ENCODE measurements at places on chromosomes 11 and 22.

DNA sequence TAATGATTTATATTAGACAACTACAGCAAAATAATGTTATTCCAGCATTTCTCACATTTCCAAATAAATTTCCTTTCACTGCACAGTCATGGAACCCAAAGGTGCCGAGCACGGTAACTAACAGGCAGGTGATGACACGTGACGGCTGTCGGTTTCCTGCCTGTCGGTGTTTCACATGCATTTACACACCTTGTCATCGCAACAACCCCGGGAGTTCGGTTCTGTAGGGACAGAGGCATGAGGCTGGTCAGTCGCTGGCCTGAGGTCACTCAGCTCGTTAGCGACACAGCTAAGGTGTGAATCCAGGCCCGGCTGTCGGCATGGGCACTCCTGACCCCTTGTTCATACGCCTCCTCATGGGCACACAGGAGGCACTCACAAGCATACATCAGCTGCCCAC lies 9.9 kb downstream of the DNAL4 start:
- no peak for DNase-seq

- no peak for DNase-seq
Measured at GRCh38 chr11:77730789-77731188, 89.7 kb downstream of the RSF1 start.

GRCh38 chr11:35260342-35260985 lies 121.5 kb downstream of the CD44 start:
- DNase-seq, result peak; percentile 65

DNA sequence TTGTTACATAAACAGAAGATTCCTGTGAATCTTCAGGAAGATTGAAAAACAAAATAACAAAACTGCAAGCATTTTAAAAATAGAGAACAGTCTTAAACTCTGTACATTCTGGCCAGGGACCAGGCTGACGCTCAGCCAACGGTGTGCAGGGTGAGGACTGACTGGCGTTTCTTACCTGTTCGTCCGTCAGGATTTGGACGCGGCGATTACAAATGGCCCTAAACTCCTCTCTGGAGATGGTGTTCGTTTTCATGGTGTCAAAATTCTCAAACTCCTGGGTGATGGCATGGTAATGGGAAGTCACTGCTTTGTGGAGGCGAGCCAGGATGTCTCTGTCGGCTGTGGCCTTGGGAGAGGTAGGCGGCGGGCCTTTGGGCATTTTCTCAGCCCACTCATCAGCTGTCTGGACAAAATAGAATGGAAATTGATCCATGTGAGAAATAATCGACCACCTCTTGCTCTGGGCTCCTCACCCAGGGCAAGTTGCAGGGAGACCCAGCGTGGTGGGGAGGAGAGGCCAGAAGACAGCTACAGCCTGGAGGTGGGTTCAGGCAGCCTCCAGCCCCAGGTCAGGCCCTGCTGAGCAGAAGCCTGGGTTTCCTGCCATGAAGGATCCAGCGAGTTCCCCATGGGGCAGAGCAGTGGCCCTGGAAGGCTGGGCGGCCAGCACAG lies 143.0 kb downstream of the MPPED1 start:
- DNase-seq, result no peak

DNA sequence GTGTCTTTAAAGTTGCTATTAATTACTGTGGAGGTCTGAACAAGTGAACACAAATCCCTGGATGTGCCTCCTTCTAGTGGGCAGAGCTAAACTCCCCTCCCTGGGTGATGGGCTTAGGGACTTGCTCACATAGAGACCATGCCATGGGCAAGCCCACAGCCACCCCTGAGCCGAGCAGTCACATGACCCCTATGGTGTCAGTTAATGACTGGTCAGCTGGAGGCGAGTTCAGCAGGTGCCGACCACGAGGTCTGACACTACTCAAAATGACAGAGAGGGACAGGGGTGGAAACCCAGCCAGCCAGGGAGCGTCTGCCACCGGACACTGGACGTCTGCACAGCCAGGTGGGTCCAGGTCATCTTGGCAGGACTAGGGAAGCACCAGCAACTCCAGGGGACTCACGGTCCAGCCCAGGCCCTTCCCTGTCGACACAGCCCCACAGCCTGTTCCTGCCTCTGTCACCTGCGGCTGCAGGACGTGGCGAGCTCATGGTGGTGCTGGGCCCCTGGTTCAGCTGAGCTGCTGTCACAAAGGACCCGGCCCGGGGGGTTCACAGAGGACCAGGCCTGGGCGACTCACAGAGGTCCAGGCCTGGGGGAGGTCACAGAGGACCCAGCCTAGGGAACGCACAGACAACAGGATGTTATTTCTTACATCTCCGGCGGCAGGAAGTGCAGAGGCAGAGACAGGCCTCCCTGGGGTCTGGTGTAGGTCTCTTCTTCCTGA lies 135.0 kb downstream of the BRD1 start:
- no peak for DNase-seq

DNA sequence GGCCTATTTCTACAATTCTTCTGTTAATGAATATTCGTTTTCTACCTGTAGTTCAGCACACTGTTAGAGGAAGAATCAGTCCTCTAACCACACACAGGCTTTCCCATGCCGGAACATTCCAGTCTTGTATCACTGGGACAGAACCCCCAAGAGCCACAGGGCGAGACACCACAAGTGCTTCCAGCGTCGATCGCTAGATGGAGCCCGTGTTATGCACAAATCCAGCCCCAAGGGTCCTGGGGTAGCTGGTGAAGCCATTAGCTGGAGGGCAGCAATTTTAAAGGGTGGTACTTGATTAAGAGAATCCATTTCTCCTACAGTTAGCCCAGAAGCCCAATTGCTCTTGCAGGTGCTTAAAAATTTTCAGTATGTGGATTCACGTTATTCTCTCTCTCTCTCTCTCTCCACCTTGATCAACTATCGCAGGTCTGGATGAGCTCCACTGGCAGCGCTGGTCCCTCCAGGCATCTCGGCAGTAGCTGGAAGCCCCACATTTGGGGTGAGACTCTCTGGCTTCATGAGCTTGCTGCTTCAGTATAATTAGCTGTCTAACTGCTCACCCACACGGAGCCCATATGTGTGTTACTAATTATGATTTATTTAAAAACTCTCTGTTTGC lies 148.2 kb upstream of the SNX19 start:
- DNase-seq, result no peak

- DNase-seq, result no peak
Measured at GRCh38 chr22:24159650-24160049, 21.6 kb upstream of the SUSD2 start.

DNA sequence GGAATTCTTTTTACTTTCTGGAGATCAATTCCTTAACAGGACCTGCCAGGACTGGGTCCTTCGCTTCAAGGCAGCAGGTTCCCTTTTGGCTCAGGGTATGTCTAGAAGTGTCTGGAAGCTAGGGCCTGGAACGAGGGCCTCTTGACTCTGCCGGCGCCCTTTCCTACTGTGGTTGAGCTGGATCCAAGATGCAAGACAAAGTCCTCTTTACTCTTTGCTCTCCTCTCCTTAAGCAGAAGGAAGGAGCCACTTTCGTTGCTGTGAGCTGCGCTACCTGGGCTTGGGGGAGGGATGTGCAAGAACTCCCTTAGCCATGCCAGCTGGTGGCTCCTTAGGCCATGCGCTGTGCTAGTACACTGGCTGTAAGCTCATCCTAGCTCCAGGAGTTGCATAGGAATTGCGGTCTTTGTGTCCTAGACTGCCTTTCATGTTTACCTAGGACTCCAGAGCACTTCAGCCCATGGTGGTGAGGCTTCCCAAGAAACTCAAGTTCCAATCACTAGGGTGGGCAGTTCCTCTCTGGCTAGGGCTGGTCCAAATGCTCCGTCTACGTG lies 18.1 kb downstream of the GLB1L2 start:
- DNase-seq, result no peak

- no peak for DNase-seq
Measured at GRCh38 chr22:17769013-17769715, 5.1 kb downstream of the BID start.

DNA sequence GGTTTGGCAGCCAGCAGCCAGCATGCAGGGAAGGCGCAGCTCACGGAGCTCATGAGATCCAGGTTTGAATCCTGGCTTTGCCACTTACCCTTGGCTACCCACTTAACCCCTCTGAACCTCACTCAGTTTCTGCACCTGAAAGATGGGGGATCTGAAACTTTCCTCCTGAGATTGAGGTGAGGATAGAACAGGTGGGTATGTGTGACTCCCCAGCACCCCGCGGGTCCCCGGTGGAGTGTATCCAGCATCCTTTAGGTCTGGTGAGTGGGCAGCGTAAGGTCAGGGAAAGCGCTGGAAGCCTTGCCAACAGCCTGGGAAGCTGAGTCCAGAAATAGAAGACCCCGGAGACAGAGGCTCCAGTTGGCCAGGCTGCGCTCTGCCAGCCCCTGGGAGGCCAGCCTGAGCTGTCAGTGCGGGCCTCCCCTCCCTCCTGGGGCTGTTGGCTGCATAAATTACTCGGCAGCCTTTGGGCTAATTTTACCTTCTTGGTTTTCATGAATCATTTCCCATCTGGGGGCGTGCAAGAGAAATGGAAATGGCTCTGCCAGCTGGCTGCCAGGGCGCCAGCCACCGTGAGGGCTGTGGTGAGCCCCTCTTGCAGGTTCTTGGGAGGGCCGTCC lies 17.6 kb downstream of the PRDM11 start:
- DNase-seq, result no peak
